ENCODE measurements at places on chromosomes 3 and 15. TPM values are rescaled to one million over a fixed set of nuclear protein-coding genes. Genes with fewer than 3 reads are reported as not detected.

HYAL3 gene
- polyA plus RNA-seq: 2.9 TPM

ZNF620 gene
- 11.3 TPM for polyA plus RNA-seq

SEMA7A gene
- 5.9 TPM for polyA plus RNA-seq

EIF2B5 gene
- 46.4 TPM for polyA plus RNA-seq

CALML4 gene
- polyA plus RNA-seq: 40.6 TPM

SHF gene
- polyA plus RNA-seq: 17.5 TPM

KLHL40 gene
- polyA plus RNA-seq: not detected

ECE2 gene
- not detected for polyA plus RNA-seq

- no peak for DNase-seq
Measured at GRCh38 chr3:126394977-126395321, 240 bp downstream of the CFAP100 start.

DNA sequence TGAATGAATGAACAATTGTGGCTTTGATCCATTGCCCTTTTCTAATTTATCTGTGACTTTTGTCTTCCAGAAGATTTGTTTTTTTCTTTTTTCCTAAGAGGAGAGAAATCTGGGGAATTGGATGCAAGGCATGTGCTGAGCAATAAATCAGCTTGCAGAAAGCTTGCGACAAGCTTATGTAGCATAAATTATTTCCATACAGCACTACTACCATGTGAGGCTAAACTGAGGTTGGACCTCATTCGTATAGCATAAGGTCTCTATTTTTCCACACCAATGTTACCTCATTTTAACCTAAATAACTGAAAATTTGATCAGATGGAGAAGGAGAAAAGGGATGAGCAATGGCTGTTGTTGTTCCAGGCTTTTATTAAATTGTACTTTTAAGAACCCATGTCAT, 455.6 kb downstream of the TUSC7 start:
- DNase-seq: no peak

GRCh38 chr3:10725067-10725466, 91.0 kb upstream of the SLC6A11 start:
- DNase-seq: no peak

DNA sequence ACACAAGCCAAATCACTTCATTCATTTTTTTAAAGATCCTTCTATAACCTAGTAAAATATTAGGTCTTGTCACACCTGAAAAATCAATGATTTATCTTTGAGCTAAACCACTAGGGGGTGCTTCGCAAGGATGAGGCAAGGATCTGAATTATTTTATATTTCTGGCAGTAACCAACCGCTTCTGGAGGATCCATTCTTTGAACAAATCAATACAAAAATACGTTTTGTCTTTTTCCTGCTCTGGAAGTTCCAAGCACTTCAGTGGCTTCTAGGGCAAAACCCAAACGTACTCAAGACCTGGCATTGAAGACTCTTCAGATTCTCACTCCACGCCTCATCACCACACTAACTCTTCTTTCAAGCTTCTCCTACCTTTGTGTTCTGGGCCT, 486 bp downstream of the LSG1 start:
- DNase-seq: no peak

GRCh38 chr3:143507735-143508580, 340.3 kb downstream of the SLC9A9 start:
- no peak for DNase-seq

- no peak for DNase-seq
Measured at GRCh38 chr15:26831951-26832350, 34.9 kb upstream of the GABRA5 start.

DNA sequence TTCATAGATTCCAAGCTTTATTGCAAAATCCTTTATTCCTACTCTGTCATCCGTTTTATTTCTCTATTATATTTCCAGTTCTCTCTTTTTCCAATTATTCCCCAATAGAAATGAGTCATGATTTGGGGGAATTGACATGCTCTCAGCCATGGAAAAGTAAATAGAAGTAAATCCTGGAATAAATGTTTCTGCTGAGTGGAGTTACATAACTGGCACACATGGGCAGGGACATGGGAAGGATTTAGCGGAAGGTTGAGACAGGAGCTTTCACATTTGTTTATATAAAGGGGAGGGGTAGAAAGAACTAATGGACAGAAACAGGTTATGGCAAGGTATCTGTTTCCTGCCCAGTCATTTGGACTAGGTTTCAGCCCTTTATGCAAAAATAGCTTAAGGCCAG, 221.6 kb downstream of the PLOD2 start:
- no peak for DNase-seq

- DNase-seq: no peak
Measured at GRCh38 chr3:111229301-111229700, 157.7 kb downstream of the NECTIN3 start.

- DNase-seq: no peak
Measured at GRCh38 chr3:181704421-181705085, 7.2 kb upstream of the SOX2 start.

- DNase-seq: no peak
Measured at GRCh38 chr3:142356818-142357217, 91.0 kb downstream of the XRN1 start.

DNA sequence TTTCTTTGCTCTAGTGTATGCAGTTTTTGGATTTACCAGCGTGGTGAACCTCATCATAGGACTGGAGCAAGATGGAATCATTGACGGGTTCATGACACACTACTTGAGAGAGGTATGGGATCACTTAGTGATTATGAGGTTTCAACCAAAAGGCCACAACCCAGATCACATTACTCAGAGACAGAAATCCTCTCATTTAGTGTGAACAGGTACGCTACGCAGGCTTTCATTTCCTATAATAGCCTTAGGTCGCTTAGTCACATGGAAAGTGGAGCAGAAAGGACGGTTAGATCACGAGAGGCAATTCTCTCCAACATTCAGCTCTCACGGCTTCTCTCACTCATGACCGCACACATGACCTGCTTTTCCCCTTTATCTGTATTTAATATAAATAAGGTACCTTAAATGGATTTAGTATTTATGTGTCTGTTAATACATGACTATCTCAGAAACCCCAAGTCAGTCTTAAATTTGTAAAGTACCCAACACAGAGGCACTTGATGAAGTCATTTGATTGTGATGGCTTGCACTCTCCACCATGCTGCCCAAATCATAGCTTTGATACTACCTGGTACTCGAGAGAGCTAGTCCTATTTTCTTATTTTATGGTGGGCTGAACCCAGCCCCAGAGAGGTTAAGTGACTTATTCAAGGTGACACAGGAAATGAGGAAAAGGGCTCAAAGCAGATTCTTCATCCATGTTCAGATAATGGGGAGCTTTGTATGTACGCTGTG, 8.6 kb downstream of the TM6SF1 start:
- no peak for DNase-seq

DNA sequence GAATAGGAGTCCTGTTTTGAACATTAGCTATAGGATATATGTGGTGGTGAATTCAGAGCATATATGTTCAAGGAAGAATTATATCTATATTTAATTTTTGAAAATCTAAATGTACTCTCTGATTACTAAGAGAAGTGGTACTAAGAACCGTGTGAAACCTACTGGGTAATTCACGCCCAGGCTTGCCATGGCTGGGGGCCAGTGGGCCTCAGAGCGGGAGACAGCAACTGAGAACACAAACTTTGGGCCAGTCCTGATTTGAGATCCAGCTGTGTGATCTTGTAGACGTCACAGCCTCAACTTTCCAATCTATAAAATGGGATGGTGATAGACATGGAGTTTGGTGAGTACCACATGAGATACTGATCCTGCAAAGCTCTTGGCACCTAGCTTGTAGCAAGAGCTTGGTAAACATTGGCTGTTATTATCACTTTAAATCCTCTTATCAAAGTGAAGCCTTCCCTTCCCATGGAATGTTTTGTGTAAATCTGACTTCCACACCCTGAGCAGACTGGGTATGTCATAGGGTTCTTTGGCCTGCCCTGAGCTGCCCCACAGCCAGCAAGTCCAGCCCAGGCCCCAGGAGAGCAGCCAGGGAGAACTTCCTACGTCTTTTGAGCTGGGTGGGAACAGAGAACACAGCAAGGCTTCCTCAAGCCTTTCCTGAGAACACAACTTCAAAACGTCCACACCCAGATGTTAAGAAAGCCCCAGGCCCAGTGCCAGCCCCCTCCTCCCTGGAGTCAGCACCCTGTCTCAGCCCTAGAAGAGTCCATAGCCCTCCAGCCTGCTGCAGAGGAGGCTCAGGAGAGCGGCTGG, 8.2 kb upstream of the PAQR5 start:
- DNase-seq: no peak

- DNase-seq: no peak
Measured at GRCh38 chr3:28935146-28935545, 345.7 kb upstream of the RBMS3 start.

DNA sequence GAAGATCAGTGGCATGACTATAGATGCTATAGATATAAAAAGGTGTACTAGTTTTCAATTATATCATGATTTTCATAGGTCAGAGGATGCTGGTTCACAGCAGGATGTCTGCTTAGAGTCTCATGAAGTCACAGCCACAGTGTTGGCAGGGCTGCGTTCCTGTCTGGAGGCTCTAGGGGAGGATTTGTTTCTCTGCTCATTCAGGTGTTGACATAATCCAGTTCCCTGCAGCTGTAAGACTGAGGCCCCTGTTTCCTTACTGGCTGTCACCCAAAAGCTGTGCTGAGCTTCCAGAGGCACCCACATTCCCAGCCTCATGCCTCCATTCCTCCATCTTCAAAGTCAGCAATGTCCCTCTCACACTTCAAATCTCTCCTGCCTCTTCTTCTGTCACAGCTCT, 170.7 kb downstream of the OCA2 start:
- DNase-seq: no peak

- DNase-seq: no peak
Measured at GRCh38 chr3:71966185-71966584, 181.2 kb upstream of the PROK2 start.

DNA sequence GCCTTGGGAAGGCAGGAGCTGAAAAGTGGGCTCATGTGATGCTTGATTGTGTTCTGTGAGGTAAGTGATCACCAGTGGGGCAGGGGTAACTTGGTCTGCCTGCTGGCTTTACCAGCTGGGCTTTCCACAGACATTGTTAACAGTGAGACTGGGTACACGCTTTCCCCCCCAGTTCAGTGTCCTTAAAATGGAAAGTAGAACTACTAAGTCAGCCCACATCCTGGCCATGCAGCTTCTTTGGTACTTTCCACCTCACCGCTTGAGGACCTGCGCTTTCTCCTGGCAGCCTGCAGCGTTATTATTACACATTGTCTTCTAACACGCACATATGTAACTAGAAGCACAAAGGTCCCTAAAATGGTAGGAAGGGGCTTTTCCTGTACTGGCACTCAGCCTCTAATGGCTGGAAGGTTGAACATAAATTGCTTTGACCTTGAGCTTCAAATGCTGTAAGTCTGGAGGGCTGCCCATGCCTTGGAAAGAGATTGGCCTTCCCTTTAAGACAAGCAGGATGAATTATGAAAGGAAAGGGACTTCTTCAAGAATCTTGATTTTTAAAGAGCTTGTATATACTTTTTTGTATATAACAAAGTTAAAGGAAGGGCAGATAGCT, 216.1 kb upstream of the ROPN1 start:
- no peak for DNase-seq

DNA sequence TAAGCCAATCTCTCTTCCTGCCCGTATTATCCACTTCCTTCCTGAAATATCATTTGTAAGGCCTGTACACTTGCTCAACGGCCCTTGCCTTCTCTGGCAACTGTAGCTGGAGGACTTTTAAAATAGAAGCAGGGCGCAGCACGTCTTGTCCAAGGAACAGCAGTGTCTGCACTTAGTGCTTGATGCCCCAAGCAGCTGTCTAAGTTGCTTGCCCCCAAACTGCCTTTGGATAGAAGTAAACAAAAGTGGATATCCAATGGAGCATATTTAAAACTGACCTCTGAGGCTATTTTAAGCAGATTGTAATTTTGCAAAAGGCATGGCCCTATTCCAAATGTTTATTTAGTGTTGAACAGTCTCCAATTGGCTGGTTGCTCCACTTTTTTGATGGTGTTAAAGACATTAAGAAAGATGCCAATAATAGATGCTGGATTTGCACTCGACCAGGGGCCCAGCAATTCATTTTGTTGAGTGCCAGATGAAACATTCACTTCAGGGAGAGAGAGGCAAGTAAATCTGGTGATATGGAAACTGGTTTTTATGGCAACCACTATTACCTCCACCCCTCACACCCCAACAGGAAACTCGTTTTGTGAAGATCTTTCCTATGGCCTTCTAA, 526.8 kb upstream of the TBL1XR1 start:
- DNase-seq: no peak

- no peak for DNase-seq
Measured at GRCh38 chr15:56428821-56429458, 36.0 kb downstream of the MNS1 start.

DNA sequence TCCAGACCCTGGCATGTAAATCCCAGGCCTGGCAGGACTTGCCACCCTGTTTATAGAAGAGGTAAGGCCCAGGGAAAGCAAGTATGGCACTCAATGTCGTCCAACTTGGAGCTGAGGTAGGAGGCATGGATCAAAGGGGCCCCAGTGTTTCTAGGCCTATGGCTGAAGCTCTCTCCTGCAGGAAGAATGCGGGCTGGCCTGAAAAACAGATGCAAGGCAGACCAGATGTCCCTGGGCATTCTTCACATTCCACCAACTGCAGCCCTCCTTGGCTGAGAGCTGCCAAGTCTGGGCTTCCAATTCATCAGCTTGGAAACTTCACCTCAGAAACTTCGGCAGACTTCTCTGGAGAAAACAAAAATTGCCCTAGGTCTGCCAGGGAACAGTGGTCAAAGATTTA, 22.2 kb downstream of the MESD start:
- no peak for DNase-seq

DNA sequence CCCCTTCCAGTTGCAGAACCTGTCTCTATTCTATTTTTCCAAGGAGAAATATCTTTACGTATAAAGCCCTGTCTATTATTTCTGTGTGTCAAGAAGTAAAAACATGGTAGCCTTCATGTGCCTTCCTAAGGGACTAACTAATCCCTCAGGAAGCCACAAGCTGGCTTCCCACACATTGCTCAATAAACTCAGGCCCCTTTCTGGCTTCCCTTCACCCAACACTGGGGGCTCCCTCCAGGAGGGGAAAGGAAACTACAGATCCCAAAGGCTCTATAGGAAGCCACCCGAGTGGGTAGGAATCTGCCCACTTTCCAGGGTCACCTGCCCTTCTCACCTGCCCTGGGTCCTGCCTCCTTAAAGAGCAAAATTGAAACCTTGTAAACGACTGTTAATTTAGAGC, 4.6 kb downstream of the TLE3 start:
- DNase-seq: no peak

DNA sequence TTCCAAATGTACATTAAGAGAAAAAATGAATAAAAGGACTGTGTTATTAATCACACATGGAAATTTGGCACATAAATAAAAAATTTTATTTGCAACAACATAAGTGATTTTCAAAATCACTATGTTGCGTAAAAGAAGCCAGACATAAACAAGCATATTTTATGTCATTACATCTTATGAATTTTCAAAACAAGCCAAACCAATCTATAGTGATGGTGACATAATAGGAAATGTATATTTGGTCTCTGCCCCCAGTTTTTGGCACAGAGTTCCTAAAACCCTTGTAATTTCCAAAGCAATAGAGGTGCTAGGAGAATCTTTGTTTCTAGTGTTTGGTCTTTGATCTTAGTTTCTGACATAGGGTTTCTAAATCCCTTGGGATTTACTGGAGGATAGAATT, 543.3 kb downstream of the ZBBX start:
- DNase-seq: no peak

GRCh38 chr3:117084277-117084676, 374.7 kb downstream of the TUSC7 start:
- no peak for DNase-seq

GRCh38 chr3:46187341-46187700, 20.8 kb downstream of the CCR1 start:
- no peak for DNase-seq
